ENCODE measurements at places on chromosomes 6 and 20.

GRCh38 chr6:84042603-84043002, 9.0 kb downstream of the MRAP2 start:
- no peak for DNase-seq

DNA sequence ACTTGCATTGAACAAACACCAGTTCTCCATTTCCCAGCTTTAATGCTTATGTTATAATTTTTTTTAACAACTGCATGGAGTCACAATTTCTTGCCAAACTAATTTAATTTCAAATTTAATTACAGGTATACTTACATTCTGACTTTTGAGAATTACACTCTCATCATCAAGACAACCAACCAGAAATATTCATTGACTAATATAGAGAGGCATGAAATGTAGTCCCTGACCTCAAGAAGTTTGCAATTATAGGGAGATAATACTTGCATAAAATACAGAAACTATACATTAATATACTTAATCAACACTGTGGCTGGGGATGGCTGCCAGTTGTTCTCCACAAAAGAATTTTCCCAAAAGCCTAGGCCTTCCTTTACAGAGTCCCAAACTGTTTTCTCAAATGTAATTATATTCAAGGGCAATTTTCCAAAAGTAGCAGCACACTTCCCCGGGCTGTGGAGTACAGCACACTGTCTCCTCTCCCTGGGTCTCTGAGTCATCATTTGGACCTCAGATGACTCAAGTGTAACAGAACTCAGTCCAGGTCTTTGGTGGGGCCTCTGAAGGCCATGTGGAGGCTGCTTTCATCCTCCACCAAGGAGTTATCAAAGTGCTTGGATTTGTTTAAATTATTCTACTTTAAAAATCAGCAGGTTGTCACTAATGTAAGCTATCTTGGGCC, 114.1 kb downstream of the KIF16B start:
- DNase-seq = no peak

- DNase-seq = peak; percentile 53
These were observed 144.4 kb upstream of the MAN1A1 start for GRCh38 chr6:119493980-119494379.

DNA sequence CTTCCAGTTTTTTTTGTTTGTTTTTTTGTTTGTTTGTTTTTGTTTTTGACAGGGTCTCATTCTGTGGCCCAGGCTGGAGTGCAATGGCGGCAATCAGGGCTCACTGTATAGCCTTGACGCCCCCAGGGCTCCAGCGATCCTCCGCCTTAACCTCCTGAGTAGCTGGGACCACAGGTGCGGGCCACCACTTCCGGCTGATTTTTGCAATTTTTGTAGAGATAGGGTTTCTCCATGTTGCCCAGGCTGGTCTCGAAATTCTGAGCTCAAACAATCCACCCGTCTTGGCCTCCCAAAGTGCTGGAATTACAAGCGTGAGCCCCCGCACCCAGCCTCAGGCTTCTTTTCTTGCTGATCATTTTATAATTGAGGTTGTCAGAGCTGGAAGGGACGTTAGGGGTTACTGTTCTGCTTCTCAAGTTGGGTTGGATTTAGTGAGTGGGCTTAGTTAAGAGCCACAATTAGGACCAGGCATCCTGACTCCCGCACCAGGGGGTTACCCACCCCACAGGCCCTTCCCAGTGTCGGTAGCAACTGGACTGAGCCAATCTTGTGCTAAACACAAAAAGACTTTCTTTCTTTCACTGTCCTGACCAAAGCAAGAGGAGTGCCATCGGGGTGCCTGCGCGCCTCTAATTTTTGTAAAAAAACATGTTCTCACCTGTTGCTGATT, 13.1 kb upstream of the ZSCAN9 start:
- DNase-seq = no peak

DNA sequence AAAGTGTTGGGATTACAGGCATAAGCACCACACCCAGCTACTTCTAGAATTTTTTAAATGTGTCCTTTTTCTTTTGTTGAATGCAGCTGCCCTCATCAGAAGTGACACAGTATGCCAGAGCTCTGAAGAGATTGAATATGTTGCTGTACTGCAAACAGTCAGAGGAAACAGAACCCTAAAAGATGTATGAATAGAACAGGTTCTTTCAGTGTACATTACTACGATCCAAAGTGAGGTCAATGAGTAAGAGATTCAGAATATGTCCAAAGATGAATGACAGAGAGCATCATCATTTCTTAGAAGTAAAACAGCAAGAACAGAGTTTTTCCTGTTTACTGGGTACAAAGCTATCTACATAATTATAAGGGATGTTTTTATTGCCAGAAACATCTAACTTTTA, 268.5 kb downstream of the NRN1 start:
- no peak for DNase-seq

DNA sequence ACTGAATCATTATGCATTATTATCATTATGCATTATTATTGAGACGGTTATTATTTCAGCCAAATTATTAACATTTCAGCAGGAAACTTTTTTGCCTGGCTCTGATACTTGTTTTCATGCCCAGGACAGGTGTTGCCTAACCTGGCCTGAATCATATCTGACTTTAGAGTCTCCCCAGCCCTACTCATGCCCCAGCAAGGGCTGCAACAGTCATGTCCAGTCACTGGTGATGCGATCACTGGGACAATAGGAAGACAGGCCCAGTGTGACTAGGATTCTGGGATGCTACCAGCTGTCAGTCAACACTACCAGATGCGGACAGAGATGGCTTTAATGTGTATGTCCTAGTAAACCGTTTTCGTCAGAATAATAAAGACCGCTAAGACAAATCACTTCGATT, 285.0 kb downstream of the KHDC1L start:
- DNase-seq = no peak

DNA sequence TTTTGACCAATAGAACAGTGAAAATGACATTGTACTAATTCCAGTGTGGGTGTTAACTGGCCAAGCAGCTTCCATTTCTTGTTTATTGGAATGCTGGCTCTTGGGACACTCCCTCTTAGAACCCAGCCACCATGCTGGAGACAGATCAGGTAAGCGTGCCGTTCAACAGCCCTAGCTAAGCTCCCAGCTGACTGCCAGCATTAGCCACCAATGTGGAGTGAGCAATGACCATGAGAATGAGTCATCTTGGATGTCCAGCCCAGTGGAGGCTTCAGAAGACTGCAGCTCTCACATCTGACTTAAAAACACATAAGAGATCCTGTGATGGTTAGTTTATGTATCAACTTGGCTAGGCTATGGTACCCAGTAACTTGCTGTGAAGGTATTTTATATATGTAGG, 3.0 kb upstream of the LINC00237 start:
- no peak for DNase-seq

DNA sequence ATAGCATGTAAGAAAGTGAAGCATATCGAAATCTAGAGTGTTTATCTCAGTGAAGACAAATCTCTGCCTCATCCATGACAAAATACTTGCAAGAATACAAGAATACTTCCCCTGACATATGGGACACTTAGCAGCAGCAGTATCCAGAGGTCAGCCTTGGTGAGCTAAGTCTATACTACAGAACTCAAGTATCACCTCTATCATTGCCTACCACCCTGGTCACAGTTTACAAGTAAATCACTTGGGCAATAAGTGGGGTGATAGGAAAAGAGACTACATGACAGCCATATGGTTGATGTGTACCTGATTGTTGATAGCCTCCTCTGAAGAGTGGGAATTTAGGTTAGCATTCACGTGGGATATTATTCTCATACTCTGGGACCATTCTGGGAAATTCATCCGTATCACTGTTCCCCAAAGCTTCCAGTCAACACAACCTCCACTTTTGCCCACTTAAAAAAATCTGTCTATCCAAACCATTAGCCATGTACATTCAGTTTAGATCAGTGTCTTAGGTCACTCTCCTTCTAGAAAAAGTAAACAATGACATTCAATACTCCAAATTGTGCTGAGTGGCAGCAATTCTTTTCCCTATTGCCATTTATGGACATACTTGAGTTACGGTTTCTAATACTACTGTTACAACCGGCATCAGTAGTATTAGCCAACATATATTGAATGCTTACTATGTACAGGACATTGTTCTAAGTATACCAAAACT, 118.2 kb upstream of the PRSS16 start:
- peak; percentile 54 for DNase-seq

Data from NCI-H2029 treated with DMSO at 0.1 percent for 48 hours (cell line).